ENCODE measurements at places on chromosomes 3 and 15.

GRCh38 chr3:156675830-156676767 lies 1.7 kb downstream of the TIPARP start:
- H3K4me3 ChIP-seq, result peak overlapping the region; percentile 92
- peaks cover 55% of the 10 kb centered on the region for H3K36me3 ChIP-seq
- DNase-seq, result no peak

DNA sequence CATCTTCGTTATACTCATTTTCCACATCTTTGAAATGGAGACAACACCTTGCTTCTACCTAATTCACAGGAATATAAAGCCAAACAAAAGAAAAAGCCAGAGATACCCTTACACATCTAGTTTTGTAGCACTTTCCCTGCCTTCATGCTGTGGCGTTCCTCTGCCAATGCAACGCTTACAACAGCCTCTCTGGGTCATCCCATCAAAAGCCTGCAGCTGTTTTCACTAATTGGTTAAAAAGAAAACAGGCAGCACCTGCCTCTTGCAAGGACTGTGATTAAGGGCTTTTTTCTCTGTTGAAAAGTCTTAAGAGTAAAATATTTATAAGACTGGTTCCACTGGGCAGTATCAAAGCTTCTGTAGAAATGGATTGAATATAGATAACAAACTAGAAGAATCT lies 120.3 kb downstream of the FMN1 start:
- no peak for DNase-seq
- peaks cover 9% of the 10 kb centered on the region for H3K27me3 ChIP-seq
- H3K4me1 ChIP-seq, result no peaks in the 10 kb centered on the region
- H3K36me3 ChIP-seq, result no peaks in the 10 kb centered on the region
- H3K4me3 ChIP-seq, result no peak overlapping the region
- H3K27ac ChIP-seq, result no peak overlapping the region

DNA sequence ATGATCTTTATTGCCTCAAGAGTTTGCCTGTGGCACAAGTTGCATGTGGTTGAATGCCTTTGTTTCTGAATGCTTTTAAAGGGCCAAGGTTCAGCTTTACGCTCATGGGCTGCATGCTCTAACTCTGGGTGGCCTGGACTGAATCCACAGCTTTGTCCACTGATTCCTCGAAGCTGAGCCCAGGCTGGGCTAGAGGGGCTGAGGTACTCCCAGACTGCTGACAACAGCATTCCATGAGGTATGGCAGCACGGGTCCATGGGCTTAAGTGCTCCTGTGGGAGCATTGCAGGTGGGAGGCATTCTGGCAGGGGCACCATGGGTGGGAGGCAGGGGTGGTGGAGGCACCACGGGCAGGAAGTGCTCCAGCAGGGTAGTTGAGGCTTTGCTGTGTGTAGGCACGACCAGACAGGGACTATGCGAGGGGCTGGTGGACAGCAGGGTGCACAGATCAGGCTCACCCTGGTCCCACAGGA lies 61.6 kb downstream of the GLCE start:
- no peaks in the 10 kb centered on the region for H3K27me3 ChIP-seq
- no peaks in the 10 kb centered on the region for H3K4me1 ChIP-seq
- no peak for DNase-seq
- no peak overlapping the region for H3K27ac ChIP-seq

DNA sequence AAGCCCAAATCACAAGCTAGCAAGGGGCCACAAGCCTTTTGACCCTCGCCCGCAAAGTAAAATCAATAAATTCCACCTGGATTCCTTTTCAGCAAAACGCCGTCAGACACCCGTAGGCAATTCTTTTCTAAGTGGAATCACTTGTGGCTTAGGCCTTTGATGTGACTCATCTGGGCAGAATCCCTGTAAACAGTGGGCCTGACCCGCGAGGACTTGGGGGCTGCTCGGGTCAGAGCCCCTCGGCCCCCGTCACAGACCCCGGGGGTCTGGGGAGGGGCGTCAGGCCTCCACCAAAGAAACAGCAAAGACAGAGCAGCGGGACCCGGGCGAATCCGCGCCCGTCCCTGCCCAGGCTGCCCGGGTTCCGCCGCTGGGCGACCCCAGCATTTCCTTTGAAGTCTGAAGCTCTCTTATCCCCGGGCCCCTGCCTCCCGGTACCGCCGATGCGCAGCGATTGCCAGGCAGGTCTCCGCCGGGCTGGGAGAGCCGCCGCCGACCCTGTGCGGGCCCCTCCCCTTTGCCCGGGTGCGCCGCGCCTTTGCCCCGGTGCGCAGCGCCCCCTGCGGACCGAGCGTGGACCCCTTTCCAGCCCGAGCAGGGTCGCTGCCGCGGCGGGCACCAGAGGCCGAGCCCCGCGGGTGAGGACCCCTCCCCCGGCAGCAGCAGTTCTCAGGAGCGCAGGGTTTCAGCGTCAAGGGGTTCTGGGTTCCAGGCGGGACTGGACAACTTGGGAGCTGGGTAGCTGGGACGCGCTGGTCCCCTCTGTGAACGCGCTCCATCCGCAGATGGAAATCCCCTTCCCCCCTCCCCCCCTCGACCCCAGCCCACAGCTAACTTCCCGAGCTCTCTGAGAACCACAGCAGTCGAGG lies 178.3 kb downstream of the UACA start:
- DNase-seq, result peak; percentile 7
- H3K27me3 ChIP-seq, result peaks cover 19% of the 10 kb centered on the region
- H3K27ac ChIP-seq, result no peak overlapping the region
- H3K4me1 ChIP-seq, result peaks cover 23% of the 10 kb centered on the region
- H3K36me3 ChIP-seq, result peaks cover 2% of the 10 kb centered on the region
- H3K4me3 ChIP-seq, result no peak overlapping the region

DNA sequence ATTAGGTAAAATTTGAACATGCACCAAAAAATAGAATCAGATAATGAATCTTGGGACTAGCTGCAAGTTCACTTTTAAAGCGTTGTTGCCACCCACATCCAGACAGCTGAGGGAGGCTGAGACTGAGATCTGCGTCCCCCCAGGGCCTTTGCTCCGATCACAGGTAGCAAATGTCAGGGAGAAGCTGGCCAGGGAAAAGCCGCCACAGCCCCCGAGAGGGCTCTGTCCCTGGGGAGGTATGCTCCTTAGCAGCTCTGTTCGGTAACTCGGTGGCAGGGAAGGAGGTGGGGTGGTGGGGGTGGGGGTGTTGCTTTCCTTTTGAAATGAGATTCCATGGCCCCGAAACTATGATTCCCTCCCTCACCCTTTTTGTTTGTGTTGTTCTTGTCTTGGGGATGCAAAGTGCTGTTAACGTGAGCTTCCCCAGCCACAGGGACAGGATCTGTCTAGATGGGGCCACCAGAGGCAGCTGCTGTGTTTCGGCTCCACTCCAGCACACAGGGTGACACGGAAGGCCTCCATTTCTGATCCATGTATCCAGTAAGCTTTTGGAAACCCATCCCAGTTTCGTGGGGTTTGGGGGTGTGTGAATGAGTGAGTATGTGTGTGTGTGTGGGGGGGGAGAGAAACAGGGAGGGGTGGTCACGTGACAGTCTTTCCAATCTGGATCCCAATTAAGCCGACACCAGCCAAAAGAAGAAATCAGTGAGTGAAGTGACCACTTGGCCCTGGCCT lies 1.1 kb upstream of the MINAR1 start:
- peaks cover 4% of the 10 kb centered on the region for H3K4me1 ChIP-seq
- peaks cover 64% of the 10 kb centered on the region for H3K27me3 ChIP-seq
- H3K36me3 ChIP-seq, result no peaks in the 10 kb centered on the region
- DNase-seq, result no peak
- no peak overlapping the region for H3K27ac ChIP-seq

- peaks cover 25% of the 10 kb centered on the region for H3K27me3 ChIP-seq
- H3K36me3 ChIP-seq, result no peaks in the 10 kb centered on the region
- H3K27ac ChIP-seq, result no peak overlapping the region
These were observed 11.8 kb upstream of the HRG start for GRCh38 chr3:186653984-186654383.

DNA sequence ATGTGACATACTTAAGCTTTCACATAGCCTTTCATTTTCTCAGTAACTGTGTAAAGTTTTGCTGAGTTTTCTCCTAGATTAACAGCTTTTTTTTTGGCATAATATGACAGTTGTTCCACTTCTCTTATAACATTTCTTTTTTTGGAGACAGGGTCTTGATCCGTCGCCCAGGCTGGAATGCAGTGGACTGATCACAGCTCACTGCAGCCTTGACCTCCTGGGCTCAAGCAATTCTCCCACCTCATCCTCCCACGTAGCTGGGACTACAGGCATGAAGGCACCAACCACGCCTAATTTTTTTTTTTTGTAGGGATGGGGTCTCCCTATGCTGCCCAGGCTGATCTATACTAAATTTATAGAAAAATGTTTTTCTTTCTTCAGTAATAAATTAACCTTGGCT lies 30.1 kb downstream of the DLG1 start:
- DNase-seq, result no peak
- no peak overlapping the region for H3K4me3 ChIP-seq
- H3K27ac ChIP-seq, result no peak overlapping the region
- H3K36me3 ChIP-seq, result peaks cover 10% of the 10 kb centered on the region
- no peaks in the 10 kb centered on the region for H3K27me3 ChIP-seq
- H3K4me1 ChIP-seq, result peaks cover 7% of the 10 kb centered on the region

DNA sequence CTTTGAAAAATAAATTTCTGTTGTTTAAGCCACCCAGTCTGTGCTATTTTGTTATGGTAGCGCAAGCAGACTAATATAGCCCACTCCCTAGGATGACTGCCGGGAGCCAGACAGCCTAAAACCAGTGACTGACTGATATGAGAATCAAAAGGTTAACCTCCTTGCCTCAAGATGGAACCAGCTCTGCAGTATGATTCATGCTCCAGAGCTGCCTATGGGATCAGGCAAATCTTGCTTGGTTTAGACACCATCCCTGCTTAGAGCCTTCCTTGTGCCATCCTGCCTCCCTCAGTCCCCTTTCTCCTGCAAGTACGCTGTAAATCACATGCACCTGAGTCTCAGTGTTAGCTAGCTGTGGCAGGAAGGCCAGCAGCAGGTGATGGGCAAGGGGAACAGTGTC lies 39.3 kb downstream of the TRANK1 start:
- H3K4me1 ChIP-seq, result peaks cover 49% of the 10 kb centered on the region
- peaks cover 31% of the 10 kb centered on the region for H3K36me3 ChIP-seq
- H3K4me3 ChIP-seq, result peak overlapping the region; percentile 63
- no peak overlapping the region for H3K27ac ChIP-seq

- no peak overlapping the region for H3K27ac ChIP-seq
- DNase-seq, result no peak
- H3K4me3 ChIP-seq, result no peak overlapping the region
- no peaks in the 10 kb centered on the region for H3K36me3 ChIP-seq
These were observed 135.8 kb upstream of the RORA start for GRCh38 chr15:61364871-61365270.

GRCh38 chr3:120350401-120350941 lies 1.3 kb upstream of the LRRC58 start:
- no peak for DNase-seq
- peaks cover 37% of the 10 kb centered on the region for H3K27me3 ChIP-seq
- H3K36me3 ChIP-seq, result peaks cover 23% of the 10 kb centered on the region
- peak overlapping the region; percentile 32 for H3K4me3 ChIP-seq

- peaks cover 64% of the 10 kb centered on the region for H3K36me3 ChIP-seq
- H3K27me3 ChIP-seq, result no peaks in the 10 kb centered on the region
- peak overlapping the region; percentile 71 for H3K27ac ChIP-seq
- no peak for DNase-seq
- peaks cover 7% of the 10 kb centered on the region for H3K4me1 ChIP-seq
These were observed 34.9 kb downstream of the TSPAN3 start for GRCh38 chr15:77035999-77036471.

GRCh38 chr3:31161889-31162288 lies 267.4 kb upstream of the GADL1 start:
- no peak for DNase-seq
- no peak overlapping the region for H3K27ac ChIP-seq
- peaks cover 5% of the 10 kb centered on the region for H3K4me1 ChIP-seq
- no peaks in the 10 kb centered on the region for H3K27me3 ChIP-seq

GRCh38 chr3:50453907-50454306 lies 49.5 kb downstream of the CACNA2D2 start:
- H3K27ac ChIP-seq, result no peak overlapping the region
- no peak overlapping the region for H3K4me3 ChIP-seq
- DNase-seq, result no peak
- H3K4me1 ChIP-seq, result peaks cover 6% of the 10 kb centered on the region
- H3K36me3 ChIP-seq, result no peaks in the 10 kb centered on the region

DNA sequence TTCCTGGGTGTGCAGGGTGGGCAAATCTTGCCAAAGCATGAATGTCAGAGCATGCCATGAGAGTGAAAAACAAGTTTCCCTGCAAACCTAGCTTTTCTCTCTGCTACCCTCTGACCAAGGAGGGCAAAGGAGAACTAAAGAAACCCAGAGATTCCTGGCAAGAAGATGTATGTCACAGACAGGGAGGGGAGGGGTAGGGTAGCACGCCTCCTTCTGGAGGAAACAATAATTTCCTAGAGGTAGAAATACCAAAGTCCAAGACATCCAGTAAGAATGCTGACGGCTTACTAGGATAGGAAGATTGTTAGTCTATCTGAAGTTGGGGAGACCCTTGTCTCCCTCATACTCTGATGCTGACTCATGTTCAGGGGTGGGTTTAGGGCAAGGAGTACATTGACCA lies 203.9 kb downstream of the NR1D2 start:
- no peaks in the 10 kb centered on the region for H3K27me3 ChIP-seq
- H3K27ac ChIP-seq, result no peak overlapping the region
- H3K36me3 ChIP-seq, result no peaks in the 10 kb centered on the region
- no peak for DNase-seq
- H3K4me1 ChIP-seq, result no peaks in the 10 kb centered on the region

- DNase-seq, result no peak
- no peaks in the 10 kb centered on the region for H3K4me1 ChIP-seq
- no peak overlapping the region for H3K27ac ChIP-seq
- no peak overlapping the region for H3K4me3 ChIP-seq
- no peaks in the 10 kb centered on the region for H3K27me3 ChIP-seq
These were observed 5.3 kb downstream of the PLA2G4F start for GRCh38 chr15:42151141-42151561.

GRCh38 chr3:42728668-42729364 lies 26.2 kb upstream of the HHATL start:
- no peaks in the 10 kb centered on the region for H3K36me3 ChIP-seq
- DNase-seq, result no peak
- H3K4me1 ChIP-seq, result no peaks in the 10 kb centered on the region
- no peak overlapping the region for H3K4me3 ChIP-seq

- H3K27me3 ChIP-seq, result no peaks in the 10 kb centered on the region
- H3K4me3 ChIP-seq, result no peak overlapping the region
- H3K36me3 ChIP-seq, result peaks cover 4% of the 10 kb centered on the region
- no peak for DNase-seq
These were observed 13.1 kb upstream of the TRMT10C start for GRCh38 chr3:101548527-101549105.

GRCh38 chr3:15470849-15471248 lies 43.5 kb downstream of the EAF1 start:
- no peak for DNase-seq
- H3K4me1 ChIP-seq, result peaks cover 1% of the 10 kb centered on the region
- no peak overlapping the region for H3K27ac ChIP-seq
- no peak overlapping the region for H3K4me3 ChIP-seq

DNA sequence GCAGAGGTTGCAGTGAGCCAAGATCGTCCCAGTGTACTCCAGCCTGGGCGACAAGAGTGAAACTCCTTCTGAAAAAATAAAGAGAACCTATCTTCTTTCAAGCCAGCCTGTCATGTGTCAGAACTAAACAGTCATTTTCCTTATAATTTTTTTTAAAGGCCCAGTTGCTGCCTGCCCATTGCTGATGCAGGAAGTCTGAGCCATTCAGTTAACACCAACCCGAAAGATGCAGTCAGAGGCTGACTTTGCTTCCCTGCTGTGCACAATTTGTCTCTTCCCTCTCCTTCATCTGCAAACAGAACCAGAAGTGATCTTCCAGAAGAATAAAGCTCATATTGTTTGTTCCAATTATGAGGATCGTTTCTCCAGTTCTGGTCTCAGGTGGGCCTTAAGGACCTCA lies 220.6 kb downstream of the SLCO3A1 start:
- H3K4me3 ChIP-seq, result no peak overlapping the region
- no peak for DNase-seq
- peak overlapping the region; percentile 39 for H3K27ac ChIP-seq
- H3K4me1 ChIP-seq, result peaks cover 37% of the 10 kb centered on the region
- no peaks in the 10 kb centered on the region for H3K36me3 ChIP-seq
- H3K27me3 ChIP-seq, result no peaks in the 10 kb centered on the region
